ENCODE measurements at places on chromosomes 2 and 18. TPM values are rescaled to one million over a fixed set of nuclear protein-coding genes. Genes with fewer than 3 reads are reported as not detected.
A peak's percentile ranks its signal among the peaks of the same experiment; 100 is the strongest.

GRCh38 chr18:74146756-74147155, 878 bp downstream of the FBXO15 start:
- no peak for DNase-seq

DNA sequence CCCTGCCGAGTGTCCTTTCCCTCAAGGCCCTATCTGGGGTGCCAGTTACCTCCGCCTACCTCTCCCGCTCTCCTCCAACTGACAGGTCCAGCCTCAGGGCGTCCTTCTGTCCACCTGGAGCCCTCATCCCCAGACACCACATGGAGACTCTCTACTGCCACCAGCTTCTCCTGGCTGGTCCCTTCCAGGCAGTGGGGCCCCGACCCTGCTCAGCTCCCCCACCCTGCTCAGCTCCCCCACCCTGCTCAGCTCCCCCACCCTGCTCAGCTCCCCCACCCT, 74.0 kb upstream of the ODC1 start:
- DNase-seq, result no peak

C2orf80 gene
- total RNA-seq, result 12.2 TPM

IL1RL2 gene
- 0.73 TPM for total RNA-seq

DNA sequence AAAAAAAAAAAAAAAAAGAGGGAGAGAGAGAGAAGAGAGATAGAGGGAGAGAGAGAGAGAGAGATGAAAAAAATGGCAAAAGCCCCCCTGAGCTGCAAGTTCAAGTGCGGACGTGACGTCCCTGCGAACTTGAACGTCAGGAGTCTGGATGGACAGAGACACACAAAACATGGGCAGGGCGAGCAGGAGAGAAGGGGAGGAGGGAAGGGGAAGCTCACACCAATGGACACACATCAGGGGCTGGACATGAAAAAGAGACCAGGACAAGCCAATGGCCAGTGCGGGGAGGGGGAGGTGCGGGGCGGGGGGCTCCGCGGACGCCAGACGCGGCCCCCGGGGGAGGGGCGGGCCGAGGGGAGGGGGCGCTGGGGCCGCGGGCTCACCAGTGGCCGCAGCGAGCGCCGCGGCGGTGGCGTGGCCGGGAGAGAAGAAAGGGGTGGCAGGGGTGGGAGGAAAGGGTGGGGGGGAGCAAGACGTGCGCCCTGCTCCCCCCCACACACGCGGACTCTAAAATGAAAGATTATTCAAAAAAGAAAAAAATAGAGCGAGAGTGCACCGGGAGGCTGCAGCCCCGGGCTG, at the start of gene BCL11A:
Gene BCL11A (minus strand): TSS at position 160 of the 579 bp plus-strand sequence. CDS start 384 bp downstream, outside the sequence.
- DNase-seq, result no peak

GRCh38 chr18:8351161-8351560, 258.1 kb upstream of the RAB12 start:
- no peak for DNase-seq

- no peak for DNase-seq
These were observed 15.9 kb upstream of the TXNDC2 start for GRCh38 chr18:9869715-9870430.

DNA sequence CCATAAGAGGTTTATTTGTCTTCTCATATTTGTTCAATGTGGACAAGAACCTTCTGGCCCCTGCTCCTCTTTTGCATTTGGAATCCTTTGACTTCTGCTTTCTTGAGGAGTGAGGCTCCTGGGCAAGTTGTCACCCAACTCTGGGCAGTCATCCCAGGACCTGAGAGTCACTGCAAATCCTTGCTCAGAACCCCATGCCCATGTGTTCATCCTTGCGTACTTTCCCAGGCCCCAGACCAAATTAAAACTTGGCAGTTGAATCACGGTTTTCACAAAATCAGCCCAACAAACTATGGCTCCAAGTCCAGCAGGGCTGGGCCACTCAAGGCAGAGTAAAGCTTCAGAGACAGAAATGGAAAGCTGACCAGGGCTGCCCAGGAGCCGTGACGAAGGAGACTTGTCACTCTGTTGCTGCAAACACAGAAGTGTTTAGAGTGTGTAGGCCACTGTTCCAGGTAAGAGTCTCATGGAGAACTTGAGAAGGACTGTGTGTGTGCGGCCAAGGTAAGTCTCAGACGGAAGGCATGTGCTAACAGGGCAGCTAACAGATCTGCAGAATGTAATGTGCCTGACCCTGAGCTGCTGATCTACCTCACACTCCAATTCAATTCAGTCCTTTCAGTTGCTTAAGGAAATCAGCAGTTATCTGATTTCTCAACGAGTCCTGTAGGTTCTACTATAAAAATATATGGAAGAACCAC, 549.4 kb upstream of the HS6ST1 start:
- DNase-seq, result no peak

MYCN gene
- total RNA-seq, result 39.5 TPM

DNA sequence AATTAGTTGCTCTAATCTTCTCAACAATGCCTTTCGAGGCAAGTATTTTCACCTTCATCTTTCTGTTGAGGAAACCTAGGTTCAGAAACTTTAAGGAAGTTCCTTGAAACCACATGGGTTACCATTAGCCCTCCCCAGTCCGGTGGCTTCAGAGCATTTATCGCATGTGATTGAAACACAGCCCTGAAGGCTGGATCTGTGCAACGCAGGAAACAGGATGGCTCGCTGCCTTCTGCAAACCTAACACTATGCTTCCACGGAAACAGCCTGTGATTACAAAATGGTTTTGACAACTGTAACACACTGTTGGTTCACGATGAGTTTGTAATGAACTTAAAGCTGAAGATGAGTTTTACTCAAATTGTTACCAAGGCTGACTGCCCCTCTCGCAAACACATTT, 68.5 kb downstream of the EPB41L3 start:
- no peak for DNase-seq

GRCh38 chr18:57043241-57043640, 103.6 kb upstream of the BOD1L2 start:
- no peak for DNase-seq

DNA sequence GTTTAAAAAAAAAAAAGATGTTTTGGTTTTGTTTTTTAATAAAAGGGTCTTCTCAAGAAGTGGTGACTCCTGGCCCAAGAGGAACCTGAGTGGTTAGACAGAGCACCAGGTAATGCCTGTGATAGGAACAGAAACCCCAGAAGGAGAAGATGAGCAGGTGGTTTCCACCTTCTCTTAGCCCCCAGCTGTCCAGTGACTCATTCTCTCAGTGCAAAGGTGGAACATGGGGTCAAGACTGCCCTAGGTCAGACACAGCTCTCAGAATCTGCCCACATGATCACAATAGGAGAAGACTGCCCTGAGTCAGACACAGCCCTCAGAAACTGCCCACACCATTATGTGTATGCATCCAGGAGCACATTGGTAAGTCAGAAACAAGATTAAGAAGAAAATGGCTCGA, 61.8 kb downstream of the TBC1D8 start:
- DNase-seq, result no peak

NPAS2 gene
- 1.3 TPM for total RNA-seq

BMP10 gene
- not detected for total RNA-seq

DNA sequence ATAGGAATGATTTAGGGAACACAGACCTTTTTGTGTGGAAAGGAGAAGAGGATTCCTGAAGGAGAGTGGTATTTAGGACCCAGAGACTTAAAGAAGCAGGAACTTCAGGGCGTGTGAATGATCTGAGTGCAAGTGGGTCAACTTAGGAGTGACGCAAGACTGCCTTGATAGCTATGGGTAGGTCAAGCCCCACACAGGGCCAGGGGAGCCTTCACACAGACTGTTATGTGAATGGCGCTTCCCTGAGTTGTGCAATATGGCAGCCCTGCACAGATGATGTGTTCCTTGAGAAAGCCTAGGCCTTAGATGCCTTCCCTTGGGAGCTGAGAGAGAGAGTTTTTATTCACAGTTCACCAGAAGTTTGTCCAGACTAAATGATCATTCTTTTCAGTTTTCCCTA, 47.1 kb upstream of the IGFBP5 start:
- DNase-seq, result no peak

DNA sequence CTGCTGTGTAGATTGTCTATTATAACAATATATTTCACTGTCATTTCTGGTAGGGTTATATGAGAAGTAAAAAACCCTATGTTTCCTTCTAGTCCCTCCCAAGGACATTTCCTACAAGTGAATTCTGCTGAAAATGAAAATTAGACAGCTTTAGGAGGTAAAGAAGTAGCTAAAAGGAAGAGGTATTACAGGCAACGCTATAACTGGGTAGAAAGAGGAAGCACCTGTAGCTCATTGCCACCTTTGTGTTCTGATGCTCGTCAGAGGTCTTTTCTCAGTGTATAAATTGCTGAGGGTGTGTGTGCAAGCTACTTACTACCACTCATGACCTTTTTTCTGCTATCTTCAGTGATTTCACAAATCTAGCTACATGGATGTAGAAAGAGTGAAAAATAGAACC, 1.4 kb downstream of the DNAJC10 start:
- DNase-seq, result peak; percentile 12

RNU2-63P gene
- not detected for total RNA-seq

FAM228A gene
- total RNA-seq, result 3.5 TPM

GRCh38 chr2:238638100-238638981, 209.5 kb upstream of the TWIST2 start:
- DNase-seq, result no peak

- no peak for DNase-seq
These were observed 30.1 kb upstream of the CCL20 start for GRCh38 chr2:227783404-227784138.

ADAM23 gene
- total RNA-seq, result 29.3 TPM

GRCh38 chr2:98749066-98749450, 18.1 kb upstream of the MGAT4A start:
- DNase-seq, result no peak

MC4R gene
- 0.54 TPM for total RNA-seq

- DNase-seq, result peak; percentile 35
These were observed 266.5 kb downstream of the NEDD4L start for GRCh38 chr18:58310517-58310916.

GRCh38 chr2:113171334-113172075, 2.3 kb upstream of the PSD4 start:
- no peak for DNase-seq

- no peak for DNase-seq
These were observed 1113.9 kb upstream of the ACVR2A start for GRCh38 chr2:146730882-146731281.

- no peak for DNase-seq
These were observed 224.5 kb upstream of the SPOPL start for GRCh38 chr2:138277062-138277461.

DNA sequence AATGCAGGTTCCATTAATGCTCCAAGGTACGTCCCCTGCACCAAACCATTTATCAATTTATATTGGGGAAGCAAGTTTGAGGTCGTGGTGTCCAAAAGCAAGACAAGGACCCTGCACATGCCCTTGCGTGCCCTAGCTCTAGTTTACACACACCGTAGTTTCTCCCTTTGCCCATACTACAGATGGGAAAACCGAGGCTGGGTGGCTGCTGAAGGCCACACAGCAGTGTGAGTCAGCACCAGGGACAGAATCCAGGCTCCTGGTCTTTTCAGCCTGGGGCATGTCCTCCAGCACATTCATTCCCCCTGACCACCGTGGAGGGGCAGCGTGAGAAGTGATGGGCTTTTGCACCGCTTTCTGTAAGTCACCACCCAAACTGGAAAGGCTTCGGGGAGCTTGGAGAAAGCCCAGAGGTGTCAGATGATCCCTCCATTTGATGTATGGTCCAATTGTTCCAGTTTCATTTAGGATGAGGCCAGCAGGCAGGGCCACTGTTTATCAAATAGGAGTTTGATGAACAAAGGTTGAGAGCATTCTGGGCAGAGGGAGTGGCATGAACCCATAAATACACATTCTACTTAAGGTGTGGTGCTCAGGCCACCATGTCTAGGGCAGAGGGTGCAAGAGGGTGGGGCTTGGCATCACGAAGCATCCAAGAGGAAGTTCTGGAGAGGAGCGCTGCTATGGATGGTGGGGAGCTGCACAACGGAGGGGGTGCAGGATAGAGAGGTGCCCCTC, 274.1 kb downstream of the HAUS1 start:
- no peak for DNase-seq

STARD6 gene
- not detected for total RNA-seq

KLHL14 gene
- 9.4 TPM for total RNA-seq

- no peak for DNase-seq
These were observed 3.4 kb downstream of the C2orf69 start for GRCh38 chr2:199914372-199914958.

- DNase-seq, result no peak
These were observed 144.1 kb upstream of the MGAT5 start for GRCh38 chr2:134109725-134110124.

- no peak for DNase-seq
These were observed 356.6 kb downstream of the FBXO15 start for GRCh38 chr18:73791081-73791480.

LANCL1 gene
- 68.4 TPM for total RNA-seq

- no peak for DNase-seq
These were observed 23.2 kb upstream of the GREB1L start for GRCh38 chr18:21218862-21219261.

NLRC4 gene
- 0.36 TPM for total RNA-seq

DNA sequence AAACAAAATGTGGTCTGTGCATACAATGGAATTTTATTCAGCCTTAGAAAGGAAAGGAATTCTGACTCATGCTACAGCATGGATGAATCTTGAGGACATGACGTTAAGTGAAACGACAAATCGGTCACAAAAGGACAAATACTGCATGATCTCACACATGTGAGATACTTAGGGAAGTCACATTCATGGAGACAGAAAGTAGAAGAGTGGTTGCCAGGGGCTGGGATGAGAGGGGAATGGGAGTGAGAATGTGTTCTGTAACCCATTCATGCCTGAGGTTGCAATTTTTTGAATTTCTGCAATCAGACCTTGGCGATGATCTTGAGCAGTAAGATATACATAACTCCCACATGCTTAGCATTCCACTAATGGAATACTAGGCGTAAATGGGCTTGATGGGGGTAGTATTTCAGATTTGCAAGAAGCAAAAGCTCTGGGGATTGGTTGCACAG, 22.0 kb downstream of the FHL2 start:
- DNase-seq, result no peak

DNA sequence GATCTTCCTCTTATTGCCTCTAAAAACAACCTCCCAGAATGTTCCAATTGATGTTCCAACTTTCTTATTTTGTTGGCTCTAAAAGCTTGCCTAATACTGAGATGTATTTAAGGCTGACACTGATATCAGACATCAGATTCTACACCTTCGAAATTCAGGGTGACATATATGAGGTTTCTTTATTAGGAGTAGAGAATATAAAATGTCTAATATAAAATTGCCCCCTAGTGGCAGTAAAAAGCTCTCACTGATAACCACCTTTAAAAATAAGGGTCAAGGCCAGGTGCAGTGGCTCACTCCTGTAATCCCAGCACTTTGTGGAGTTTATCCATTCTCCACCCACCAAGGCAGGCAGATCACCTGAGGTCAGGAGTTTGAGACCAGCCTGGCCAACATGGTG, 789.7 kb upstream of the SLC39A10 start:
- peak; percentile 13 for DNase-seq

- no peak for DNase-seq
These were observed 29.2 kb downstream of the KCNG2 start for GRCh38 chr18:79826966-79827365.

DNA sequence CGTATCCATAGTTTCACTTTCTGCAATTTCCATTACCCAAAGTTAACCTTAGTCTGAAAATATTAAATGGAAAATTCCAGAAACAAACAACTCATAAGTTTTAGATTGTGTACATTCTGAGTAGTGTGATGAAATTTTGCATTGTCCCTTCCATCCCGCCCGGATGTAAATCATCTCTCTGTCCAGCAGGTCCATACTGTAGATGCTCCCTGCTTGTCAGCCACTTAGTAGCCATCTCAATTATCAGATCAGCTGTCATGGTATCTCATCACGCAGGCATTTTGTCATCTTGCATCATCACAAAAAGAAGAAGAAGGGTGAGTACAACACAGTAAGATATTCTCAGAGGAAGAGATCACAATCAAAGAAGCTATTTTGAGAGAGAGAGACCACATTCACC, 185.0 kb upstream of the STK17B start:
- no peak for DNase-seq

Data from cerebellum (tissue), 4 donors.